Regular cardiac myocyte (primary cell): ENCODE measurements at places on chromosomes 16 and 17. TPM values are rescaled to one million over a fixed set of nuclear protein-coding genes. Genes with fewer than 3 reads are reported as not detected.

Gene ZFP3
- 1.7 and 2.0 TPM in 2 replicates for total RNA-seq

Gene NTN3
- 0.19 and 0.56 TPM in 2 replicates for total RNA-seq

Gene CLEC19A
- under 0.01 TPM in 1 of 2 replicates, not detected in the other for total RNA-seq

Gene NPIPB6
- total RNA-seq = under 0.01 TPM in 1 of 2 replicates, not detected in the other

Gene TBC1D3H
- not detected in 2 replicates for total RNA-seq

Gene CXCL16
- total RNA-seq = 0.58 and 2.0 TPM in 2 replicates

Gene GRB7
- under 0.01 TPM in 2 replicates for total RNA-seq

Gene SSTR5
- not detected in 2 replicates for total RNA-seq

Gene CDRT15L2
- total RNA-seq = not detected in 2 replicates

Gene UMOD
- not detected in 2 replicates for total RNA-seq

Gene ST6GALNAC2
- 0.96 and 1.1 TPM in 2 replicates for total RNA-seq

Gene NOD2
- 0.19 and 0.28 TPM in 2 replicates for total RNA-seq

Gene OMG
- not detected in 2 replicates for total RNA-seq

Gene P2RX5
- total RNA-seq = 2.7 and 3.4 TPM in 2 replicates

Gene SLC4A1
- not detected in 2 replicates for total RNA-seq

Gene TNFSF13
- total RNA-seq = 0.38 and 1.1 TPM in 2 replicates

Gene RAP1GAP2
- 0.28 and 0.96 TPM in 2 replicates for total RNA-seq

Gene NPIPB13
- total RNA-seq = 0.58 and 1.4 TPM in 2 replicates

Gene CCL16
- total RNA-seq = not detected in 2 replicates

Gene AOC2
- total RNA-seq = 0.28 and 0.38 TPM in 2 replicates
